Upper lobe of left lung (tissue), 6 donors: ENCODE measurements at places on chromosomes 6 and 20. TPM values are rescaled to one million over a fixed set of nuclear protein-coding genes. Genes with fewer than 3 reads are reported as not detected.

GRCh38 chr6:154511791-154512190 lies 1.3 kb upstream of the CNKSR3 start:
- H3K27me3 ChIP-seq = no peaks in the 10 kb centered on the region
- H3K36me3 ChIP-seq = no peaks in the 10 kb centered on the region
- DNase-seq = no peak
- peak overlapping the region; percentile 81 for H3K4me3 ChIP-seq
- peak overlapping the region; percentile 48 for H3K27ac ChIP-seq

GRCh38 chr6:109261811-109262210 lies 120.5 kb downstream of the CD164 start:
- H3K4me3 ChIP-seq = no peak overlapping the region
- H3K4me1 ChIP-seq = no peaks in the 10 kb centered on the region
- no peak for DNase-seq

- H3K4me1 ChIP-seq = peaks cover 22% of the 10 kb centered on the region
- H3K36me3 ChIP-seq = no peaks in the 10 kb centered on the region
- H3K27ac ChIP-seq = peak overlapping the region; percentile 18
- DNase-seq = no peak
These were observed 7.5 kb upstream of the FOXP4 start for GRCh38 chr6:41538556-41539182.

GRCh38 chr20:19977373-19977770 lies 39.8 kb upstream of the NAA20 start:
- no peak for DNase-seq
- no peak overlapping the region for H3K4me3 ChIP-seq
- H3K27ac ChIP-seq = peak overlapping the region; percentile 87
- no peaks in the 10 kb centered on the region for H3K27me3 ChIP-seq

DNA sequence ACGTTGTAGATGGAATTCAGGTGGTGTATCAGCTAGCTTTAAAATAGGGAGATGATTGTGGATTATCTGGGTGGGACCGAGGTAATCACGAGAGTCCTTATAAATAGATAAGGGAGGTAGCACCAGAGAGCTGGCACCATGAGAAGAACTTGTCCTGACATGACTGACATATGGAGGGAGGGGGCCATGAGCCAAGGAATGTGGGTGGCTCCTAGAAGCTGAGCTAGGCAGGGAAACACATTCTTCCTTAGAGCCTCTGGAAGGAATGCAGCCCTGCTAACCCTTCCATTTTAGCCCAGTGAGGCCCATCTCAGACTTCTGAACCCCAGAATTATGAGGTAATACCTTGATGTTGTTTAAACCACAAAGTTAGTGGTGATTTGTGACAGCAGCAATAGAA lies 321.1 kb upstream of the SULF2 start:
- no peaks in the 10 kb centered on the region for H3K36me3 ChIP-seq
- no peak overlapping the region for H3K4me3 ChIP-seq
- H3K27me3 ChIP-seq = no peaks in the 10 kb centered on the region
- no peaks in the 10 kb centered on the region for H3K4me1 ChIP-seq
- DNase-seq = no peak

DNA sequence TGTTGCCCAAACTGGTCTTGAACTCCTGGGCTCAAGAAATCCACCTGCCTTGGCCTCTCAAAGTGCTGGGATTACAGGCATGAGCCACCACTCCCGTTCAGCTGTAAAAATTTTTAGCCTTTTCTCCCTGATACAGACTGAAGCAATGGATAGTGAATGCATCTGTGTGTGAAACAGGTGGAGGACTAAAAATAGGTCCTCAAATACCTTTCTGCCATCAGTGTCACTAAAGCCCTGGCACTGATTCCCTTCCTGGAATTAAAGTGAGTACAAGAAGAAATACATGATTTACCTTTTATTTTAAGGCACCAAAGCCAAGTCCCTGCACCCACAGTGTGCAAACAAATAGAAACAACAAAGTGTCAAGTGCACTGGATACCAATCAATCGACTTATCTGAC lies 25.1 kb downstream of the TULP4 start:
- no peaks in the 10 kb centered on the region for H3K4me1 ChIP-seq
- H3K27ac ChIP-seq = no peak overlapping the region
- no peak for DNase-seq
- H3K4me3 ChIP-seq = no peak overlapping the region

GRCh38 chr20:24965065-24965919 lies 16.2 kb downstream of the CST7 start:
- H3K27me3 ChIP-seq = no peaks in the 10 kb centered on the region
- no peak overlapping the region for H3K27ac ChIP-seq
- H3K4me3 ChIP-seq = no peak overlapping the region
- H3K36me3 ChIP-seq = peaks cover 99% of the 10 kb centered on the region

DNA sequence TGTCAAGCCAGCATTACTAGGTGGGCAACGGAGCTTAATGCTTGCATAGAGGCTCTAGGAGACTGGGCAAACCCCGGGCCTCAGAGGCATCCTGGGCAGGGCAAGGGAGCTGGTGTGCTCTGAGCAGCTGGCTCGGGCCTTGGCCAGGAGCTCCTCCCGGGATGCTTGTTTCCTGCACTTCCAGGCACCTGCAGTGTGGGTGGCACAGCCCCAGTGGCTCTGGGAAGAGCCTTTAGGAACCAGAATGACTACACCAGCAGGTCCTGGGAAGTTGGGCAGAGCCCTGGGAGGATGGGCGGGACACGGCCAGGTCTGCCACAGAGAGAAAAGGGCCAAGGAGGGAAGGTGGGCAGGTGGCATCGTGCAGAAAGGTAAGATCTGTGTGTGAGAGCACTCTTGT lies 80.4 kb upstream of the CD93 start:
- peaks cover 22% of the 10 kb centered on the region for H3K4me1 ChIP-seq
- H3K4me3 ChIP-seq = no peak overlapping the region
- no peak overlapping the region for H3K27ac ChIP-seq
- H3K36me3 ChIP-seq = no peaks in the 10 kb centered on the region

- no peak for DNase-seq
- no peak overlapping the region for H3K27ac ChIP-seq
- no peaks in the 10 kb centered on the region for H3K4me1 ChIP-seq
- no peak overlapping the region for H3K4me3 ChIP-seq
These were observed 195.7 kb downstream of the CENPW start for GRCh38 chr6:126535595-126535994.

- no peaks in the 10 kb centered on the region for H3K36me3 ChIP-seq
- no peaks in the 10 kb centered on the region for H3K27me3 ChIP-seq
- H3K27ac ChIP-seq = peak overlapping the region; percentile 18
- no peak for DNase-seq
- H3K4me3 ChIP-seq = no peak overlapping the region
These were observed 156.3 kb downstream of the ARID1B start for GRCh38 chr6:156933201-156934068.

GRCh38 chr6:35044761-35045421 lies 96.2 kb downstream of the TCP11 start:
- no peaks in the 10 kb centered on the region for H3K27me3 ChIP-seq
- no peak overlapping the region for H3K4me3 ChIP-seq
- H3K36me3 ChIP-seq = peaks cover 4% of the 10 kb centered on the region

DNA sequence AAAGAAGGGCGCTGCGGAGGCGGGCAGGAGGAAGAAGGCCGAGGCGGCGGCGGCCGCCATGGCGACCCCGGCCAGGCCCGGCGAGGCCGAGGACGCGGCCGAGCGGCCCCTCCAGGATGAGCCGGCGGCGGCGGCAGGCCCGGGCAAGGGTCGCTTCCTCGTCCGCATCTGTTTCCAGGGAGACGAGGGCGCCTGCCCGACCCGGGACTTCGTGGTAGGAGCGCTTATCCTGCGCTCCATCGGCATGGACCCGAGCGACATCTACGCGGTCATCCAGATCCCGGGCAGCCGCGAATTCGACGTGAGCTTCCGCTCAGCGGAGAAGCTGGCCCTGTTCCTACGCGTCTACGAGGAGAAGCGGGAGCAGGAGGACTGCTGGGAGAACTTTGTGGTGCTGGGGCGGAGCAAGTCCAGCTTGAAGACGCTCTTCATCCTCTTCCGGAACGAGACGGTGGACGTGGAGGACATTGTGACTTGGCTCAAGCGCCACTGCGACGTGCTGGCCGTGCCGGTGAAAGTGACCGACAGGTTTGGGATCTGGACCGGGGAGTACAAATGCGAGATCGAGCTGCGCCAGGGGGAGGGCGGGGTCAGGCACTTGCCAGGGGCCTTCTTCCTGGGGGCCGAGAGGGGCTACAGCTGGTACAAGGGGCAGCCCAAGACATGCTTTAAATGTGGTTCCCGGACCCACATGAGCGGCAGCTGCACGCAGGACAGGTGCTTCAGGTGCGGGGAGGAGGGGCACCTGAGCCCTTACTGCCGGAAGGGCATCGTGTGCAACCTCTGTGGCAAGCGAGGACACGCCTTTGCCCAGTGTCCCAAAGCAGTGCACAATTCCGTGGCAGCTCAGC lies 780 bp downstream of the ZCCHC3 start:
- peak overlapping the region; percentile 99 for H3K27ac ChIP-seq
- no peaks in the 10 kb centered on the region for H3K36me3 ChIP-seq
- no peaks in the 10 kb centered on the region for H3K27me3 ChIP-seq
- H3K4me3 ChIP-seq = peak overlapping the region; percentile 91

DNA sequence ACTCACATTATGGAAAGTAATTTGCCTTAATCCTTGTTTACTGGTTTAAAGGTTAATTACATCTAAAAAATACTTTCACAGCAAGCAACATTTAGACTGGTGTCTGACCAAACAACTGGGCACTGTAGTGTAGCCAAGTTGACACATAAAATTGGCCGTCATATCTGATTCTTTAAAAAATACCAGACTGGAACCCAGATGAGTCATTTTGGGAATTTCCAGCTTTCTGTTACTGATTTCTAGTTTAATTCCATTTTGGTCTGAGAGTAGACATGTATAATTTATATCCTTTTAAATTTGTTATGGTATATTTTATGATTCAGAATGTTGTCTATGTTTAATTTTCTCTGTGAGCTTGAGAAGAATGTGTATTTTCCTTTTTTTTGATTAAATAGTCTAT lies 44.1 kb downstream of the SCP2D1 start:
- no peaks in the 10 kb centered on the region for H3K27me3 ChIP-seq
- H3K4me1 ChIP-seq = no peaks in the 10 kb centered on the region
- no peak for DNase-seq
- no peak overlapping the region for H3K4me3 ChIP-seq
- H3K27ac ChIP-seq = no peak overlapping the region
- no peaks in the 10 kb centered on the region for H3K36me3 ChIP-seq

DNA sequence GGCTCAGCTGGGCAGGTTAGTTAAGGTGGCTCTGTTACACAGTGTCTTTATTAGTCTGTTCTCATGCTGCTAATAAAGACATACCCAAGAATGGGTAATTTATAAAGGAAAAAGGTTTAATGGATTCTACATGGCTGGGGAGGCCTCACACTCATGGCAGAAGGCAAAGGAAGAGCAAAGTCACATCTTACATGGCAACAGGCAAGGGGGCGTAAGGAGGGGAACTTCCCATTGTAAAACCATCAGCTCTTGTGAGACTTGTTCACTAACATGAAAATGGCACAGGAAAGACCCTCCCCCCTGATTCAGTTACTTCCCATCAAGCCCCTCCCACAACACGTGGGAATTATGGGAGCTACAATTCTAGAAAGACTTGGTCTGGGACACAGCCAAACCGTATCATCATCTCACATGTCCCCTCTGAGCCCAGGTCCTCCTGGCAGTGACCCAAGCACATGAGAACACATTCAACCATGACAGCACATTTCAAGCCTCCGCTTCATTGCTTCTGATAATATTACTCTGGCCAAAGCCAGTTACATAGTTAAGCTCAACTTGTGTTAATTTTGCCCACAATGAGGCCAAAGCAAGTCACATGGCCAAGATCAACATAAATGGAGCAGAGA lies 383.9 kb downstream of the PLCB1 start:
- H3K27me3 ChIP-seq = no peaks in the 10 kb centered on the region
- H3K36me3 ChIP-seq = no peaks in the 10 kb centered on the region
- DNase-seq = no peak
- no peaks in the 10 kb centered on the region for H3K4me1 ChIP-seq
- H3K4me3 ChIP-seq = no peak overlapping the region

DNA sequence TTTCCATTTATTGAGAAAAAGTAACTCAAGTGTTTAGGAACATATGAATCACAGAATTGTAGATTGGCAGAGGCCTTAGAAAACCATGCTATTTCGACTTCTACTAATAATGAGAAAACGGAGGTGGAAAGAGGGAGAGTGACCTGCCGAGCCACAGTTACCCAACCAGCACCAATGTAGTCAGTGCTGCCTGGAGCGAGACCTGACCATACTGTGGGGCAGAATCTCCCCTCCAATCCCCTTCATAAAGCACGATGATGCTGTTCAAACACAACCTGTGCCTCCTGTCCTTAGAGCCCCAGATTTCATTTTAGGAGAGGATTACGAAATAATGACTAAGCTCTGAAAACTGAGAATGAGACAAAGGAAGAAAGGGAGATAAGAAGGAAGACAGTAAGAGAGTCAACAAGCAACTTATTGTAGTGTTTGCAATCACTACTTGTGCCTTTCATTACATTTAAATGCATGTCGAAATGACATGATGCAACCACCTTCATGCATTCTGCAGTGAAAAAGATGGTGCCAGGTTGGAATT lies 70.6 kb downstream of the ATXN1 start:
- H3K4me3 ChIP-seq = no peak overlapping the region
- peaks cover 11% of the 10 kb centered on the region for H3K4me1 ChIP-seq
- no peak overlapping the region for H3K27ac ChIP-seq
- H3K36me3 ChIP-seq = no peaks in the 10 kb centered on the region
- no peaks in the 10 kb centered on the region for H3K27me3 ChIP-seq
- no peak for DNase-seq

VSX1 gene
- total RNA-seq = not detected

RAET1G gene
- not detected for total RNA-seq

LST1 gene
- 132 TPM for total RNA-seq

DNAH8 gene
- total RNA-seq = not detected

TMEM217 gene
- total RNA-seq = 1.0 TPM

UST gene
- 10.2 TPM for total RNA-seq
